ENCODE measurements at places on chromosomes 5 and 9.

DNA sequence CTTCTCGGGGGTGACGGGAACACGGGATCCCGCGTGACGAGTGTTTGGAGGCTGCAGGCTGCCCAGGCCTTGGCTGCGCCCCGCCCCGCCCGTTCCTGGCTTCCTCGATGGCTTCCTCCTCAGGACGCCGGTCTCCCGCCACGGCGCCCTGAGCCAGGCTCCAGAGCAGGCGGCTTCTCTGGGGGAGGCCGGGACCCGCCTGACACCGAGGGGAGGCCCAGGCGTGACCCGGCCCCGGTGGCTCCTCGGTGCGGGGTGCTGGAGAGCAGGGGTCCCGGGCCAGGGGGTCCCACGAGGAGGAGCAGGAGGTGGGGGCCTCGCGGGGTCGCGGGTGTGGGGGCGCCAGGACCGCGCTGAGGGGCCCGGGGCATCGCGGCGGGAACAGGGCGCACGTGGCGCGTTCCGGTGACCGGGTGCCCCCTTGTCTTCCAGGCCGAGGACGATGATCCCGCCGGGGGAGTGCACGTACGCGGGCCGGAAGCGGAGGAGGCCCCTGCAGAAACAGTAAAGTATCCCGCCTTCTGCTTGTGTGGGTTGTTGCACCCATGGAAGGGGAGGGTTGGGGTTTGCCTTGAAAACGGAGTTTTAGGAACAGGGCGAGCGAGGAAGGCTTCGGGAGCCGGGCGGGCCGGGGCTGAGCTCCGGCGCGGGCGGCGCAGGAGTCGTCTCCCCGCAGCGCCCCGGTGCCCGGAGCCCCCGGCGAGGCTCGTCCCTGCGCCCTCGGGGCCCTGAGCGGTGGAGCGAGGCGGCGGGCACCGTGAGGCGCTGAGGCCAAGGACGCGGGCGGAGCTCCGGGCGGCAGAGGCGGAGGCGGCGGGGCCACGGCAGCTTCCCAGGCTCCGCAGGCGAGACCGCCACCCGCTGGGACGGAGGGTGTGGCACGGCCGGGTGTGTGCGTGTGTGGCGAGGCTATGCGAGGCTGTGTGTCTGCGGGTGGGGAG lies 22.2 kb downstream of the AHRR start:
- no peak for DNase-seq

DNA sequence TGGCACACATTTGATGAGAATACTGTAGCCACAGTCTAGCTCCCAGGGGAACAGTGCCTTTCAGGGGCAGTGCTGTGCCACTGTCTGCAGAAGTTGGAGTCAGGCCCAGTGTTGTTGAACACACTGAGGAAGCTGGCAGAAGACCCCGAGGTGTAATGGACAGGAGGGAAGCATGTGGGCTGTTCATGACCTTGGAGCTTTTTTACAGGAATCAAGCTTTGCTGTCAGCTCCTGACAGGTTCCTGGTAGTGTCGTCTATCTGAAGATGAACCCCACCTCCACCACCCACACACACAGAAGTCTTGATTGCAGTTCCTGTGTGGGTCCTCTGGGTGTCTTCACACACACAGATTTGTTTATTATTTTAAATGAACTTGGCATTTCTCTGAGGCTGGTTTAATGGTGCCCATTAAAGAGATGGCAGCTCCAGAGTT lies 40.3 kb upstream of the TNFAIP8 start:
- DNase-seq, result no peak

DNA sequence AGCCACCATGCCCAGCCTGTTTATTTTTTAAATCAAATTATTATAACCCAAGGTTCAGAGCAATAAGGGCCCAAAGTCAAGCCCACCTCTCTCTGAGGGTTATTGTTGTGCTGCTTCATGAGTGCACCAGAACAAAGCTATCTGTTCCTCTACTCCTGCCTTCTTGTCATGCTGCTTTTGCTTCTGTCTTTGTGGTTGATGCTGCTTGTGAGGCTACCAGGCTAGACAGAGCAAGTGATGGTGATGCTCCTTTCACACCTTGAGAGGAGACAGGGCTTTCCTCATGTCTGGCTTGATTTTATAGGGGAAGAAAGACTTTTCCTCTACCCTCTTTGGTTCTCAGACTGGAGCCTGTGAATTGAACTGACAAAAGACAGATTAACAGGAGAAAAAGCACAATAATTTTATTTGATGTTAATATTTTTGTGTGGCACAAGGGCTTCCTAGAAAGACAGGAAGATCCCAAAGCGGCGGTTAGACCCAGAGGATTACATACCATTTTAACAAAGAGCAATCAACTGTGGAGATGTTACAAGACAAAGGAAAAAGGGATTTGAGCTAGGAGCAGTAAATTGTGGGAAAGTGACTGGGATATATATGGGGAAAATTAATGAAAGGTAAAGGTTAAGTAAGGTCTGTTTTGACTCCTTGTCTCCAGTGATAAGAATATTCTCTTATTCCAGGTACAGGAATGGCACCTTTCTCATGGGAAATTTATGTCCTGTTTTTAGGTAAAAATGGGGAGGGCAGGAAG lies 4.4 kb upstream of the CD180 start:
- no peak for DNase-seq

GRCh38 chr9:135884328-135885035 lies 22.9 kb downstream of the CAMSAP1 start:
- no peak for DNase-seq

DNA sequence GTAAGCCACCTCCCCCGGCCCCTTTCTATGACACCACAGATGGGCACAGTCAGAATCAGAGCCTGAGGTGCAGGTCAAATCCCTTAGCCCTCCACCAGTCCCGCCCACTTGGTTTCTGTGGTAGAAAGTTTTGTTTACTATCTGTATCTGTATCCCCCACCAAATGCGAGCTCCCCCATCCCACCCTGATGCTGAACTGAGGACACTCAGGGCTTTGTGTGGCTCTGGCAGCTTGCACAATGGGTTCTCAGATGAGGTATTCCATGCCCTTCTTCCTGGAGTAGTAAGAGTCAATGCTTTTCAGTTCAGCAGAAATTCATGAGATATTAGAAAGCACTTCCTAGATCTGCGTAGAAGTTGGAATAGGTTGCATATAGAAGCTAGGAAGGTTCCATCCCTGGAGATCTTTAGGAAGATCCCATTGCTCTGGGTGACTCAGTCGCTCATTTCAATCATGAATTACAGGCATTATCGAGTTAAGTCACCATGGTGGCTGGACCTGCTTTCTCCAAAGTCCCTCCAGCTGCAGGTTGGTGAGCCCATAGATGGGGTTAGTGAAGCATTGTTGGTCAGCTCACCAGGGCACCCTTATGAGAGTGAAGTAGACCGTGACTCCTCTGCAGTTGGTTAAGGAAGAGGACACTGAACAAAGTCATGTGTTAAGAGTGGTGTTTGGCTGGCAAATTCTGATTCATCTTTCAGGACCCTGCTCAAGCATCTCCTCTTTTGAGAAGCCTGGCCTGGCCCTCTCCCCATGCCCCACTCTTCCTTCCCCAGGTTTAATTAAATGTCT lies 10.6 kb upstream of the KCNIP1 start:
- DNase-seq, result no peak

DNA sequence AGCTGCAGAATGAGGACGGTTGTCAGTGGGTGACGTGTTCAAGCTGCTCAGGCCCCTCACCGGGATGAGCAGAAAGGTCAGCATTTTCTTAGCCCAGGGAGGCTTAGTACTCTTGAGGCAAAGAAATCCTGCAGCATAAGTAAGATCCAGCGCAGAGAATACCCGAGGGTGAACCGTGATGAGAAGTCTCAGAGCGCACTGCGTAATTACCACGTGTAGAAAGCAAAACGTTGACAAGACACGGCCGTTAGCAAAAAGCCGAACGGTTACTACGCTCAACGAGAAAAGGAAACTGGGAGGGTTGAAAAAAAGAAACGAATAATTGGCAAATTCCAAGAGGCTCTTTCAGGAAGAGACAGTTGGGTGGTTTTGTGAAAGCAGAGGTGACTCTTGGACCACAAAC lies 104.0 kb downstream of the COL23A1 start:
- DNase-seq, result no peak

- no peak for DNase-seq
Measured at GRCh38 chr9:77585335-77585786, 62.8 kb downstream of the GNA14 start.

GRCh38 chr9:103707181-103707580 lies 386.9 kb upstream of the SMC2 start:
- no peak for DNase-seq

GRCh38 chr9:91006046-91006445 lies 204.4 kb downstream of the SYK start:
- DNase-seq, result no peak

DNA sequence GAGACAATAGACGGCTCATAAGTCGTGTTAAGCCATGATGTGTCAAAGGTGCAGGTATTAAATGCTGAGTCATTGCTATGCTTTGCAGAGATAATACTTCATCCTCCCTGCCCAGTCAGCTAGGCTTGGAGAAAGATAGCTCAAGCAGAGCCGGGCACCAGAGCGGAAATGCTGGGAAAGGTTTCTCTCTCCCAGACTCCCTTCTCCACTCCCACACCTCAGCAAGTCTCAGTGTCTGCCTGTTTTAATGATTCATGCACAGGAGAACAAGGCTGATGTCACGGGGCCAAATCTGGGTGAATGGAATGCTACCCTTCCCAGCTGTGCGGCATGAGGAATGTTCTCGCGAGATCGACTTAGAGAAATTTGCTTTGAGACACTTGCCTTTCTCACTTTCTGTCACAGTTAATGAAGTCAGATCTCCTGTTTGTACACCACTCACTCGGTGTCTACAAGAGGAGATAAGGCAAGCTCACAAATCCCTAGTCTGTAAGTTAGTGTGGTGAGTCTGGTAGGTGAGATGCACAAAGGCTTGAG lies 204.4 kb downstream of the EFNA5 start:
- DNase-seq, result no peak

Measured in stimulated activated CD4-positive, alpha-beta T cell treated with anti-CD3 and anti-CD28 coated beads, Interleukin-2, amount 100 ng/mL, for 48 hours (primary cell).